ENCODE measurements at places on chromosomes 2 and 18. TPM values are rescaled to one million over a fixed set of nuclear protein-coding genes. Genes with fewer than 3 reads are reported as not detected.

Gene GATA6
- total RNA-seq, result 42.0 TPM

Gene LYPD6
- total RNA-seq, result 16.9 TPM

Gene ATOH8
- 18.3 TPM for total RNA-seq

Gene C1GALT1C1L
- total RNA-seq, result 2.2 TPM

Gene CIDEA
- total RNA-seq, result 0.48 TPM

Gene FMNL2
- total RNA-seq, result 77.6 TPM

Gene ANKRD30B
- total RNA-seq, result not detected

Gene GULP1
- 119 TPM for total RNA-seq

Gene CYBRD1
- 223 TPM for total RNA-seq

Gene CCDC68
- 41.3 TPM for total RNA-seq

Gene LIPG
- 5.0 TPM for total RNA-seq

Gene SKOR2
- total RNA-seq, result not detected

Gene CCDC121
- total RNA-seq, result 11.1 TPM

Gene PAX3
- total RNA-seq, result 3.3 TPM

Gene GPR17
- total RNA-seq, result 0.11 TPM

Gene ABCG8
- total RNA-seq, result not detected

Gene LONRF2
- total RNA-seq, result 6.7 TPM

Gene CFC1
- total RNA-seq, result not detected

Gene PTGR3
- total RNA-seq, result 20.8 TPM

Gene GYPC
- total RNA-seq, result 65.2 TPM

Gene RUFY4
- not detected for total RNA-seq

Gene RGPD3
- 1.6 TPM for total RNA-seq

Gene PLCL1
- total RNA-seq, result 17.8 TPM

Gene MRPS9
- 23.9 TPM for total RNA-seq

Gene INO80D
- 30.0 TPM for total RNA-seq

Gene NT5DC4
- not detected for total RNA-seq

Gene RGPD4
- 0.05 TPM for total RNA-seq

Gene CDK15
- total RNA-seq, result 3.7 TPM

Gene VSNL1
- total RNA-seq, result 1.7 TPM

Gene ASTL
- 0.85 TPM for total RNA-seq

Gene PLB1
- total RNA-seq, result 5.0 TPM

Gene VWC2L
- total RNA-seq, result not detected

Gene RIT2
- total RNA-seq, result 0.48 TPM

Gene PRSS56
- total RNA-seq, result not detected

Gene CGREF1
- 4.1 TPM for total RNA-seq

Gene ZNF804A
- 4.3 TPM for total RNA-seq

Gene SPP2
- total RNA-seq, result not detected

Gene SAP130
- total RNA-seq, result 5.5 TPM

Gene ZNG1B
- 46.5 TPM for total RNA-seq

Gene DLX1
- 0.21 TPM for total RNA-seq

Gene MYO3B
- 2.8 TPM for total RNA-seq

Gene CD302
- total RNA-seq, result 51.8 TPM

Gene ZNF396
- total RNA-seq, result 4.0 TPM

Gene RAX
- not detected for total RNA-seq

Gene CYP26B1
- total RNA-seq, result 4.7 TPM

Gene TRPM8
- total RNA-seq, result not detected

Gene GPR155
- total RNA-seq, result 17.3 TPM

Gene PDK1
- total RNA-seq, result 17.7 TPM

Gene TANC1
- 47.5 TPM for total RNA-seq

Gene DYSF
- 19.0 TPM for total RNA-seq

Gene ST6GAL2
- 53.2 TPM for total RNA-seq

Measured in urinary bladder (tissue), 4 donors.